ENCODE measurements at places on chromosomes 2 and 18.

DNA sequence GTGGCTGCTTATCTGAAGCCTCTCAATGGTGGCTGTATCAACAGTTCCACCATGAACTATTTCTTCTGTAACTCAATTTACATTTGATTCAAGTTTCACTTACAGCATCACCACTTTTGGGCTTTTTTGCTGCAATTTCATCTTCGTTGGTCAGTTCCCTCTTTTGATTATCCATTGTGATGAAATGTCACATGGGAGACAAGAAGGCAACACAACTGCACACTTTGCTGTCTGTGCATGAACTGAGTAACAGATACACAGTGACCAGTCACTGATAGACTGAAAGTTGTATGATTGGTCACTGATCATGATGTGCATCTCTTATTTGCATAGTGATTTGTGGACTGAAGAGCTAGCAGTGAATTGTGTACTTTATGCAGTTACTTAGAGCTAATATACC, 130.7 kb upstream of the RNF152 start:
- no peak for DNase-seq

DNA sequence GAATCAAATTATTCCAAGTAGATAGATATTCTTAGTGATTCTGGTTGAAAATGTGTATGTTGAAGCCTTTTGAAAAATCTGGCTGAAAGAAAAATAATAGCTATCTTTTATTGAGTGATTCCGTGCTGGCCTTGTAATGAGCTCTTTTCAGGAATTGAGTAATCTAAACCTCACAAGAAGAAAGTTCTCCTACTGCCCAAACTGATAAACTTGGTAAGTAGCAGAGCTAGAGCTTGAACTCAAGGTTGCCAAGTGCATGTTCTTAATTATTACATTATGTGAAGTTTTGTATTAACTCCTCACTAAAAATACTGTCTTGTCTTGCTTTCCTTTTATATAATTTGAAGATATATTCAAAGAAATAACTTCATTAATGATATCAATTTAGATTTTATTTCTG, 1.6 kb upstream of the PPP1R1C start:
- no peak for DNase-seq

DNA sequence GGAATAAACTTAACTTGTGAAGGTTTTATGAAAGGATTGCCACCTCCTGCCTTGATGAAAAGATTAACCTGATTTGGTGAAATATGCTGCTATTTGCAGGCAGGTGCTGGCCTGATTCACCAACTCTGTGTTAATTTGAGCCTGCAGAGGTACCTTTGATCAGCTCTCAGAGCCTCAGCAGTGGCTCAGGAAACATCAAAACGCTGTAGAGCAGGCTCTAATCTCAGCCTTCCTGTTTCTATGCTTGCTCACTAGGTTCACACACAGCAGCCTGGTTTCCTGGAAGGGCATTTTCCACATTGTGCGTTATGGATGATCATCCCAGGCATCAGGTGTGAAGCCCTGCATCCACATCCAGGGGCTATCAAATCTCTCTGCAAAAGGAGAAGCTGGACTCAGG, 16.9 kb downstream of the TGIF1 start:
- no peak for DNase-seq

DNA sequence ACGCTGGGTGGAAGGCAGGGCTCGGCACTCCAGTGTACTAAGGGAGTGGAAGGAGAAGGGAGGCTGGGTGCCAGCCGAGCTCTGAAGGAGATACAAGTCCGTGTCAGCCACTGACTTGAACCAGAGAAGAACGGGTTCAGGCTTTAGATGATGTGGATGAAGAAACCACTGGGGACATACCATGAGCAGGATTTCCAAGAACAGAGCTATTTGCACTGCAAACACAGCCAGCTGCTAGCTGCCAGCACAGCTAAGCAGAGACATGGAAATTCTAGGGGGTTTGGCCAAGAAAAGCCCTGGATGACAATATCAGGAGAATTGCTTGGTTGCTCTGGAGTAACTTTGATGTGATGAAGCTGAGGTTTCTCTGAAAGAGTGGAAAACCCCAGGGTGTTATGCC, 5.2 kb downstream of the CD207 start:
- DNase-seq, result no peak

- no peak for DNase-seq
Observed at GRCh38 chr2:23751747-23752265, 175.1 kb downstream of the ATAD2B start.

GRCh38 chr2:14628901-14629300, 3.6 kb upstream of the LRATD1 start:
- no peak for DNase-seq

DNA sequence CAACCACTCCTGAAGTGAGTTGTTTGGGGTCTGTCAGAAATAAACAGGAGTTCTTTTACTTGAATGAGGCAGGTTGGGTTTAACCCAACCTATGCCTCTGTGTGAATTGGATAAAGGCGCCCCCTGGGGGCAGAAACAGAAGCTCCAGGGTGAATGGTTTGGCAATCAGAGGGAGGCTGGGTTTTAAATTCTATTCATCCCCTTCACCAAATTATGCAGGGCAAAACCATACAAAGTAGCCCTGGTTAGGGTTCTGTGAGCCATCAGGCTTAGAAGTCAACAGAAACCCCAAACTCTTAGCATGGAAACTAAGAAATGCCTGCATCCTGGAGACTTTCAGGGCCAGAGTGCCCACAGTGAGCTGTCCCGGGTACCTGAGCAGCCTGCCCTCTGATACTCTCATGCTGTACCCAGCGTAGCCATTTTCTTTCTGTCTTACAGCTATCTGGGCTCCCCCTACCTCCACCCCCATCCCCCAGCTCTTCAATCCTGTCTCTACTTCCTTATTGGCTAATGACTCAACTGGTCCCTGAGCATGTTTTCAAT, 241.5 kb downstream of the ICOS start:
- DNase-seq, result no peak

DNA sequence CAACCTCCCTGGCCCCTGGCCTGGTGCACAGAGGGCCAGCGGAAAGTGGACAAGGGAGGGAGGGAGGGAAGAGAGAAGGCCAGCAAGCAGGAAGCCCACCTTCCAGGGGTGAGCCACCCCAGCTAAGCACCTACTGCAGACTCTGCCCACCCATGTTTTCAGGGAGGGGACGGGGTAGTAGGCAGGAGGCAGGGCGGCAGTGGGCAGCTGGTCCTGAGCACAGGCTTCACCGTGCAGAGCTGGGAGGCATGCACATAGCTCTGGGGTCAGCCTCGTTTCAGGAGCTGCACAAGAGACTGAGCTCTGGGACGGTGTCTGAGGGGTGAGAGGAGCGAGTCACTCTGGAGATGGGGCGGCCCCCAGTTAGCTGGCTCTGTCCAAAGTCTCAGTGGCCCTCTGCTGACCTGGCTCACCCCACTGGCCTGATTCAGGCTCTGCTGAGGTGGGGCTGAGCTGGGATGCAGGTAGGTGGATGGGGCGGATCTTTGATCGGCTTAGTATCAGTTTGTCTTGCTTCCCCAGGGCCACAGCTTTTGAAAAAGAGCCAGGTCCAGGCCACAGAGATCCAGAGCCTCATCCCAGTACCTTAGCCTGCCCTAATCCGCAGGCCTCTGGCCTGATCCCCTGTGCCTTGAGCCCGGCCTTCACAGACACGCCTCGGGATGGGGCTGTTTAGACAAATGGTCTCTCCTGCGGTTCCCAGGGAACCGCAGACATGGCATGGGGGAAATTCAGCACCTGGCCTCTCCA, 3.7 kb downstream of the NMUR1 start:
- DNase-seq, result no peak

GRCh38 chr2:177313162-177313781, 48.7 kb upstream of the NFE2L2 start:
- DNase-seq, result no peak

DNA sequence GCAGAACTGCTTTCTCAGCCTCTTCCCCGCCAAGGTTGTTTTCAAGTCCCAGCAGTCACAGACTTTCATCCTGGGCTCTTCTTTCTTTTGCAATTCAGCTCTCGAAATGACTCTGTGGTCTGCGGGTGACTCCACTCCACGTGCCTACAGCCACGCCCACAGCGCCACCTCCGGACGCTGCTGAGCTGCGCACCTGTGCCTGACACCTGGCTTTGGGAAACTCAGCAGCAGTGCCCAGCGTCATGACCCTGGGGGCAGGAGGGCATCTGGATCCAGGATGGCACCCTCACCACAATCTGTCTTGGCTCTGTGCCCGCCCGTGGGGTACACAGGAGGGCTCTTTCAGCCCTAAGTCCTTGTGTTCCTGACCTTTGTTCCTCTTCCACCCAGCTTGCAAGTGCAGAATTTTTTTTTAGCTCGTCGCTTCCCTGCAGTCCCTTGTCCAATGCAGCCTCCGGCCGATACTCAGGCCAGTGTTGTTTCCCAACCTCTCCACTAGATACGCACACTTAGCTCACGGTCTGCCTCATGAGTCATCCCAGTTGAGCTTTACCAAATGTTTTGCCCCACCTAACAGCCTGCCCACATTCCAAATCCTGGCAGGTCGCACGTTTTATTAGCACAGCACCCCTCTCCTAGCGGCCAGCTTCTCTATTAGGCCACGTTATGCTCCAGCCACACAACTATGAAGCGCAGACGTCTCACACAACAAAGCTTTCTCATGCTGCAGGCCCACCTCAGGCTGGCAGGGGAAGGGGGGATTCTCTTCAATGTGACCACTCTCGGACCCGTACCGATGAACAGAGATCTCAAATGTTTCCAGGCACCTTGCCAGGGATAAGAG, 6.5 kb upstream of the CAPN10 start:
- peak; percentile 81 for DNase-seq

DNA sequence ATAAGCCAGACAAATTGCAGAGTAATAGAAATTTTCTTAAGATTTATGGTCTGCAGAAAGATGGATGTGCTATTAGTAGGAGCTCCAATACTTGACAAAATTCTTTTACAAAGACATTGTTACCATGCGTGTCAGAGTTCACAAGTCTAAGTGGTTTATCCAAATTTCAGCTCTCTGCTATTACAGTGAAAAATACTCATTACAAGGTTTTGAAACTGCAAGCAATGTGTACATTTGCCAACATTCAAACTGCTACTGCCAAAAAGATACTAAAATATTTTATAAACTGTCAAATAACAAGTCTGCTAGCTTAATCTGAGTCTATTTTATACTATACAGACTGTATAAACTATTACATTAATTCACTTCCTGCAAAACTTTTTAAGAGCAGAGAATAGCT, 1341.5 kb upstream of the ACVR2A start:
- DNase-seq, result no peak

GRCh38 chr2:200471928-200472645, 37.8 kb downstream of the KCTD18 start:
- no peak for DNase-seq

DNA sequence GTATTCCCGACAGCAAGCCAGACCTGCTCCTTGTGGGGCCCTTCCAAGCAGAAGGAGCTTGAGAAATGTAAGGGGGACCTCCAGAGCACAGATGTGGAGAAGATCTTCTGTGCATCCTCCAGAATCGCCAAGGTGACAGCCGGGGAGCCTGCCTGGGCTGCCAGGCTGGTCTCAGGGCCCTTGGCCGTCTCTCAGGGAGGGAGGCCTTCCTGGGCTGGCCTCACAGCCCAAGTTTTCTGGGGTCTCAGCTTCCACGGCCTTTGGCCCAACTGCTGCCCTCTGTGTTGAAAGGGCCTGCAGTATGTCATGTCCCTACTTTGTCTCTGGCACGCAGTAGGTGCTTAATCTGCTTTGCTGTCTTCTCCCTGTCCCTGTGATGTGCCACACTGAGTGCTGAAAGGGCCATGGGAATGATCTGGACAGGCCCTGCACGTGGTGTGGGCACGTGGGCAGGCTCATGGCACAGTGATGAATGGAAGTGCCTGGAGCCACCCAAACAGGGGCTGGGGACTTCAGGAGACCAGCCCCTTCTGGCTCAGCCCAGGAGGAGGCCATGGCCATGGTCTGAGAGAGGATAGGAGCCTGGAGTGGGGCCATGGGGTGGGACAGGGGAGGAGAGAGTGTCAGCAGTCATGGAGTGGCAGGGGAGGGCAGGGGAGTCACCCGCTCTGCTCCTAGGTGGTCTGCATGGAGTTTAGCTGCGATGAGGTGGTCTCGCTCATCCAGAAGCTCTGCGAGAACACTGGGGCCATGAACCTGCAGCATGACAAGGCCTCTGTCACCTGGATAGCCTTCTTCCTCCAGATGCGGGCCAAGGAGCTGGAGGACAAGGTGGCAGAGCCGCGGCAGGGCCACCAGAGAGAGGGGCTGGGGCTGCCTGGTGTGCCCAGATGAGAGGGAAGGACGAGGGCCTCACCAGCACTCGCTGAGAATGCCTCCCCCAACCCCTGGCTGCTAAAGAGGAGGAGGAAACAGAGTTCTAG, 35.4 kb downstream of the HJURP start:
- DNase-seq, result no peak

GRCh38 chr18:79558196-79558932, 121.2 kb upstream of the CTDP1 start:
- no peak for DNase-seq

GRCh38 chr2:64641599-64641998, 12.1 kb downstream of the SERTAD2 start:
- no peak for DNase-seq

- no peak for DNase-seq
Observed at GRCh38 chr18:72940986-72941385, 73.2 kb upstream of the NETO1 start.

Data from AG09309 (cell line).